ENCODE measurements at places on chromosomes 5 and 9.
A peak's percentile ranks its signal among the peaks of the same experiment; 100 is the strongest.

DNA sequence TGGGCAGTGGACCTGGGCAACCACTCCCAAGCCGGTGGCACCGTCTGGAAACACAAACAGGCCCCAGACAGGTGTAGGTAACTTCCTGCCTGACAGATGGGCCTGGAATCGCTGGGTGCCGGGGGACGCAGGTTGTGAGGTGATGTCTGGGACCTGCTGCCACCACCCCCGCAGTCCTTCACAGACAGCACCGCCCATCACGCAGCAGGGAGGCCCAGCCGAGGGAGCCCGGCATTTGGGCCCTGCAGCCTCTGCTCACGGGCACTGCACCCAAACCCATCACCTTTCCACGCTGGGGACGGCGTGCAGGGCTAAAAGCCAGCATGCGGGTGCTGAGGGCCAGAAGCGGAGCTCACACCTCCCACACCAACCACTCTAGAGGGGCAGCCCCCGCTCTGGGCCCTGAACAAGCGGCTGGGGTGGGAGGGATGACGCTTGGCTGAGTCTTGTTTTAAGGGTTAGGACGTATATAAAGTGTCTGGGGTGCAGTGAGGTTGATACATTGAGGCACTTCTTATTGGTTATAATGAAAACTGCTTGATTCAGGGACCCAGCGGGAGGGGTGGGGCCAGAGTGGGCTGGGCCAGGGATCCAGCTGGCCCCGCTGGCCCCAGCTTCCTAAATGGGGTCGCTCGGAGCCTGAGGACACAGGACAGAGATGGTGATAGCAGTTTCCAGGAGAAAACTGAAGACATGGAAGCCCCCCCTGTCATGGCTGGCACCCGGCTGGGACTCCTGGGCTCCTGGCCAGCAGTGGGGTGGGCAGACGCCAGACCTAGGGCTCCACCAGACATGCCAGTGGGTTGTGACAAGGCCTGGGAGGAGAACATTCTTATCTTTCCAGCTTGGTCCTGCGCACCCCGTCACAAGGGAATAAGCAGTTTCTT, 11.3 kb downstream of the MYMK start:
- DNase-seq: no peak

- DNase-seq: no peak
Observed at GRCh38 chr5:65142016-65142415, 339.7 kb downstream of the ADAMTS6 start.

GRCh38 chr5:34881246-34881645, 34.1 kb downstream of the RAD1 start:
- DNase-seq: no peak

- peak; percentile 33 for DNase-seq
Observed at GRCh38 chr9:99497641-99498040, 275.6 kb downstream of the SEC61B start.

- peak; percentile 36 for DNase-seq
Observed at GRCh38 chr5:78649211-78649695, 681 bp upstream of the LHFPL2 start.

DNA sequence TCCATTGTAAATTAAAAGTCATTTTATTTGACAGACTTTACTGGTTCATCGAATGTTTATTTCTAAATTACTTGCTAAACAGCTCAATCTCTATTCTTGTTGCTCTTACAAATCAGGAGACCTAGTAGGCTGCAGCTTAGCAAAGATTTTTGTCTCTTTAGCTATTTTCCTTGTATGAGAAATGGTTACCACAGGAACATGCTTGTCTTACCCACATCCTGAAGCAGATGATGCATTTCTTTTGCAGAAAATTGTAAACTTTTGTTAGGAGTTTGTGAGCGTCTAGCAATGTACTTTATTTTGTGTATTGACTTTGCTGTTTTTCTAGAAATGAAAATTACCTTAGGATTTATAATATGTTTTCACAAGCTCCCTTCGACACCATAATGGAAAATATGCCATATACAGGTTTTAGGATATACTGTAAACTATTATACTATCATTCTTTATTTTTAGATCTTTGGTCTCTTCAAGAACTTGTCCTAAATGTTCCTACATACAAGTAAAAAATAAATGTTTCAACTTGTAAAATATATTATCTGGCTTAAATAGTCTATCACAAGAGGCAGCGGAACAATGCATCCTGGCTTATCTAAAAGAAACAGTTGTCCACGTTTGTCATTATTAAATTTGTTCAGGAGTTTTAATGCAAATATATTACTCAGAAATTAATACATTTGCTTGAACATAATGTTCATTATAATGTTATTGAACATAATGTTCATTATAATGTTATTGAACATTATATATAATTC, 54.1 kb downstream of the SPEF2 start:
- DNase-seq: no peak

- peak; percentile 56 for DNase-seq
Observed at GRCh38 chr9:16145196-16145950, 592.5 kb downstream of the CCDC171 start.

GRCh38 chr9:110047955-110048402, 160.0 kb downstream of the C9orf152 start:
- peak; percentile 26 for DNase-seq

Data from RPMI8226 (cell line).